Smooth muscle cell of the umbilical artery (primary cell): ENCODE measurements at places on chromosomes 3 and 15. TPM values are rescaled to one million over a fixed set of nuclear protein-coding genes. Genes with fewer than 3 reads are reported as not detected.

The HAUS2 gene
- 24.6 and 39.6 TPM in 2 replicates for total RNA-seq

The CHRFAM7A gene
- total RNA-seq: under 0.01 TPM in 1 of 2 replicates, not detected in the other

The ADAMTS17 gene
- 0.30 and 0.37 TPM in 2 replicates for total RNA-seq

The CPNE9 gene
- total RNA-seq: not detected in 2 replicates

The RBP2 gene
- total RNA-seq: not detected in 2 replicates

The NEIL1 gene
- total RNA-seq: 2.7 and 5.5 TPM in 2 replicates

The PSTPIP1 gene
- not detected in 2 replicates for total RNA-seq

The TRA2B gene
- 139 and 153 TPM in 2 replicates for total RNA-seq

The PGBD4 gene
- total RNA-seq: 2.9 and 3.3 TPM in 2 replicates

The MUSTN1 gene
- total RNA-seq: not detected in 2 replicates

The C3orf80 gene
- total RNA-seq: 3.6 and 7.1 TPM in 2 replicates

The CD200 gene
- total RNA-seq: 33.3 and 66.5 TPM in 2 replicates

The KBTBD8 gene
- 1.2 and 2.9 TPM in 2 replicates for total RNA-seq
